NCI-H748 treated with DMSO at 0.1 percent for 48 hours (cell line): ENCODE measurements at places on chromosomes 2 and 18.

DNA sequence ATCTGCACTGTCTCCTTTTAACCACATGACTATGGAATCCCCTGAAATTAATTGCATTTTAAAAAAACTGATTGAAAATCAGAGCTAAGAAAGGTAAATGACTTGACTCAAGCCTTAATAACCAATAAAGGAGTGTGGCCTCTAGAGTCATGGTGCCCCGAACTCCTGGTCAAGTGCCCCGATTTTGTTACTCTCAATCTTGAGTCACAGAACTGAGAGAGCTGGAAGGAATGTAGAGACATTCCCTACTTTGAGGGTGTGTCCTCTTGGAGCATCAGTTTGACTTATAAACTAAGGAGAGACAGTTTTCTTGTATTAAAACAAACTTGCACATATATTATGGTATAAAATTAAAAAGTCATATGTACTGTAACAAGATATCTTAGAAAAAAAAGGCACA, 2.4 kb downstream of the WDR43 start:
- DNase-seq: no peak

- DNase-seq: no peak
These were observed 34.9 kb downstream of the MYCN start for GRCh38 chr2:15975261-15975600.

DNA sequence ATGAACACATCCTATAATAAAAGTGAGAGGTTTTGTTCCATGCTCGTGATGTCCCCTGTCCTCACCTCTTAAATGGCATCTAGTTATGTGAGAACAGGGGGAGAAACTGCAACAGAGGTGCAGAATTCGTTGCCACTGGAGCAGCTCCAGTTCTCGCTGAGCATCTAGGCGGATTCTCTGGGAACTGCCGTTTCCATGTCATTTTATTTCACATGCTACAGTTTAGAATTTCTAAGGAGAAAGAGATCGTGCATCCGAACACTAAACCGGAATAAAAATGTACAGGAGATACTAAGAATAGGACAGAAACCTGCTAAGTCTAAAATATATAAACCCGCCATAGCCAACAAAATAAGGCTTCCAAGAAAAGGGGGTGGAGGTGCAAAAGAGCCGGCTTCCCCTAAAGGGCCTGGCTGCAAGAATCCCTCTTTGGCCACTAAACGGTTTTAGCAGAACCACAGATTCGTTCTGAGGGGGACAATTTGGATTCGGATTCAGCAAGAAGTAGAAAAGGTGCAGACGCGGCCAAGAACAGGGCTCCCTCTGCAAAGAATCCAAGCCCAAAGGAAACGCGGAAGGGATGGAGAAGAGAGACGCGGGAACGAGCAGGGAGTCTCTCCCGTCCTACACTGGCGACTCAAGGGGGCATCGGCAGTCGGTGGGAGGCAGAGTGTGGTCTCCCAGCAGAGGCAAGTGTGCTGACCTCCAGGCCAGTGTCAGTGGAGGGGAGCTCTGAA, 1.3 kb downstream of the TMEM163 start:
- no peak for DNase-seq

DNA sequence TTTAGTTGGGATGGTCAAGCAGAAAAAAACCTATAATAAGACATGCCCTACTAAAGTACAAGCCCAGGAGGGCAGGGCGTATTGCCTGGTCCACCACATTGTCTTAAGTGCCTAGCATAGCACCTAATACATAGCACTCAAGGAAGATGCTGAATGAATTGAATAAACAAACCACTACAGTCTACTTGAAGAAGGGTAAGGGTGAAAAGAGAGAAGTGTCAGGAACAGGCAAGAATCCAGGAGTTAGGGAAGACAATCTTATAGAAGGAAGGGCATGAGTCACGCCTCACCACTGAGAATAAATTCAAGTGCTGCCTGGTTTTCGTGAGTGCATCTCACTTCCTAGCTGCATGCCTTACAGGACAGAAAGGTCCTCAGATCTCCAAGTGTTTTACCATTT, 13.9 kb downstream of the SLC19A3 start:
- DNase-seq: no peak

GRCh38 chr2:197237291-197238042, 73.1 kb downstream of the ANKRD44 start:
- no peak for DNase-seq

DNA sequence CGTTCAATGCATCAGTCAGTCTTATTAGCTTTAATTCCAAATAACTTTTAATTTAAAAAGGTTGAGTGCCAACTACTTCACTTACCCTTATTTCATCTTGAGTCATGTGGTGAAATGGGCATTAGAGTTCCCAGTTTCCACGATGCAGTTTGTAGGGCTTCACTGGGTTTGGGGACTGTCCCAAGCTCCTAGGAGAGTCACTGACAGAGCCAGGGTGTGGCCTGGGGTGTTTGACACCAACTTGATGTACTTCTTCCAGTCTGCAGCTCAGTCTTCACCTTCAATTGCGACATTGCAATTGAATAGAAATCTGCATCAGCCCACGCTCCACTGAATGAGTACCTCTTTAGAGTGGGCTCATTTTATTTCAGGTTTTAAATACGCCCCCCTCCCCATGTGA, 165.3 kb downstream of the ARL4C start:
- no peak for DNase-seq

GRCh38 chr2:119282146-119282995, 58.7 kb downstream of the STEAP3 start:
- no peak for DNase-seq
